Stimulated activated CD8-positive, alpha-beta memory T cell treated with anti-CD3 and anti-CD28 coated beads, Interleukin-15, amount 100 ng/mL, for 48 hours (primary cell): ENCODE measurements at places on chromosomes 11 and 22.
A peak's percentile ranks its signal among the peaks of the same experiment; 100 is the strongest.

DNA sequence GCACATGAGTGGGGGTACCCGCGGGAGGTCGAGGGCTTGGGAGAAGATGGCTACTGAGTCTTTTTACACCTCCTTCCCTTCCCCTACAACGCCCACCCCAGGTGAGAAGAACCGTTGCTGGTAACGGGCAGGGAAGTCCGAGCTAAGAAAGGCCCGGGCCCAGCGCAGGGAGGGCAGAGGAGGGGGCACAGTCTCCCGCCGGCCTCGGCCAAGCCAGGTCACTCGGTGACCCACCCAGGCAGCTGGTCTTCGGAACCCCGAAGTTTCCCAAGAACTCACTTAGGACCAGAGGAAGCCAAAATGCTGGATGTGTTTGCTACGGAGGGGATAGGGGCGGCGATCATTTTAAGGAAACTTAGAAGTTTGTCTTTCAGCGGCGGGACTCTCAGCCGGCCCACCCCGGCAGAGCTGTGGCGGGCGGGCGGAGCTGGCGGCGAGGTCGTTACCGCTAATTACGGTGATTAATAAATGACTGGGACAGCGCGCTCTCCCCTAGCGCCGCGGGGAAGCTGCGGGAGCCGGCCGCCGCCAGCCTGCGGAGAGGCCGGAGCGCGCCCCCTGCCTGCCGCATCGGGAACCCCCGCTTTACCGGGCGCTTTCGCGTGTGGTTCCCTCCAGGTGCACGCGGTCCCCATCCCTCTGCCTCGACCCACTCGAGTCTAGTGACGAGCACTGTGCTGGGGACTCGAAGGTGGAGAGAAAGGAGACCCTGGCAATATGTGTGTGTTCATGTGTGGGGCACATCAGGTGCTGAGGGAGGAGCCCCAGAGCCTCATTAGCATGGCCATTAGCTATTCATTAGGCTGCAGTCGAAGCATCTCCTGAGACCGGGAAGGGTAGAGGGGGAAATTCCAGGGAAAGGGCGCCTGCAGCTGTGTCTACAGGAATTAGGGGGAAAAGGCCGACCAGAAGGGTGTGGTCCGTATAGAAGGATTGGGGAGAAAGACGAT lies 945 bp downstream of the ROBO3 start:
- peak; percentile 21 for DNase-seq

GRCh38 chr22:50569896-50570535 lies 7.3 kb upstream of the SYCE3 start:
- DNase-seq: no peak

DNA sequence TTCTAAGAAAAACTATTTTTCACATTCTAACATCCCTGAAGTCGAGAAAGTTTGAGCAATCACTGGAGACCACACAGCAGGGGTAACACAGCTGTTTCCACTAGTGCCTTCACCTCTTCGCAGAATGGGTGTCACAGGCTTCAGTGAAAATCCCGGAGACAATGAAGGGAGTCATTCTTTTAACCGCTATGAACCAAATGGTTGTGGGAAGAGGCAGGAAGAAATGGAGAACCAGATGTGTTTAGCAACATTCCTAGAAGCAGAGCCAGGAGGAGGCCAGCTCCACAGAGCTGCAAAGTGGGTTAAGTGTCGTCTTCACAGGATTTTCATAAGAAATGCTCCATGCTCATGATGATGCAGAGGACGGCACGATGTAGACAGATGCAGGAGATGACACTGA lies 221.1 kb downstream of the LARGE1 start:
- no peak for DNase-seq

GRCh38 chr11:31818874-31819331 lies 7.8 kb upstream of the PAX6 start:
- DNase-seq: no peak

GRCh38 chr11:12288931-12289666 lies 88.3 kb upstream of the PARVA start:
- no peak for DNase-seq

DNA sequence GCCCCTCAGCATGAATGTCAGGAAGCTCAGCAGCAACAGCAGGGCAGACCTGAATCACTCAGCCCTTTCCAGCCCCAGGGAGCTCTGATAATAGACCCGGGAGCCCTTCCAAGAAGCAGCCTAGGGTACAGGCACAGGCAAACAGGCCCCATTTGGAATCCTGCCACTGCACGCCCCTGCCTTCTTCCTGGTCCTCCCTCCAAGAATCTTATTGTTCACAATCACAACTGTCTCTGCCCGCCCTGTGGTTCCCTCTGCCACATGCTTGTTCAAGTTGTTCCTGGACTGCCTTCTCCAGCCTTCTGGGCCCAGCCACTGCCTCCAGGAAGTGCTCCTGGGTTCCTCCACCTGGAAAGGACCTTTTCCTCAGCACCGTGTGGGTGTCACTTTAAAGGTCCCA lies 54.6 kb downstream of the LRRC32 start:
- DNase-seq: no peak
